ENCODE measurements at places on chromosomes 3 and 15.

DNA sequence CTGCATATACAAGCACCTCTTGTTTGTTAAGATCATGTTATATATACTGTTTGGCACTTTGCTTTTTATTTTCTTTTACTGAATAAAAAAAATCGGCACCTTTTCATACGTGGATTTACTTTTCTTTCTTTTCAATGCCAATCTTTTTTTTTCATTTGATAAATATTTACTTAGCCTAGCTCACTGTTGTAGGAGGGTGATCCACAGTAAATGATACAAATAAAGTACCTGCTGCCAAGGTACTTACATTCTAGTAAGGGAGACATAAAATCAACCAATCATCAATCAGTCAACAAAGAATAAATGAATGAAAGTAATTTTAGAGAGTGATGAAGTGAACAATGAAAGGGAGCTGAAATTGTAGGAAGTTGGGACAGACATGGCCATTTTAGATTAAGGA is 18.3 kb downstream of the GNB5 start:
- no peak for DNase-seq

DNA sequence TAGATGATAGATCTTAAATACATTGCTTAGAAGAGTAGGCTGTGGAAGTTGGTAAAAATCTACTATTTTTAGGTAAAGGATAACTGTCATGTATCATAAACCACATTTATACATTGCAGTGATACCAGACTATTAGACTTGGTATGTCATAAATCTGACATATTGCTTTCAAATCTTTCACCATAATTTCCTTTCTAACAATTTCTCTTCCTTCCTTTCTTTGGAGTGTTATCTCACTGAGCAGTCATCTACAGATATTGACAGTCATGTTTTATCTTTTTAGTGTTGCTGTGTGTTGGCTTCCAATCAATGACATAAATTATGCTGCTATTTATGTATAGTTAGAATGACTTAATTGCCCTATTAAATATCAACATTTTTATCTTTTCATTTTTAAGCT is 588.7 kb downstream of the TUSC7 start:
- DNase-seq: no peak

GRCh38 chr15:60774829-60775463 is 296.0 kb upstream of the ICE2 start:
- DNase-seq: no peak

GRCh38 chr15:34335176-34336032 is 2.2 kb downstream of the SLC12A6 start:
- no peak for DNase-seq
